ENCODE measurements at places on chromosomes 6 and 20.

- no peak for DNase-seq
These were observed 7.0 kb upstream of the FOXF2 start for GRCh38 chr6:1382331-1382882.

- no peak for DNase-seq
These were observed 20.9 kb upstream of the SMOC2 start for GRCh38 chr6:168420084-168420483.

DNA sequence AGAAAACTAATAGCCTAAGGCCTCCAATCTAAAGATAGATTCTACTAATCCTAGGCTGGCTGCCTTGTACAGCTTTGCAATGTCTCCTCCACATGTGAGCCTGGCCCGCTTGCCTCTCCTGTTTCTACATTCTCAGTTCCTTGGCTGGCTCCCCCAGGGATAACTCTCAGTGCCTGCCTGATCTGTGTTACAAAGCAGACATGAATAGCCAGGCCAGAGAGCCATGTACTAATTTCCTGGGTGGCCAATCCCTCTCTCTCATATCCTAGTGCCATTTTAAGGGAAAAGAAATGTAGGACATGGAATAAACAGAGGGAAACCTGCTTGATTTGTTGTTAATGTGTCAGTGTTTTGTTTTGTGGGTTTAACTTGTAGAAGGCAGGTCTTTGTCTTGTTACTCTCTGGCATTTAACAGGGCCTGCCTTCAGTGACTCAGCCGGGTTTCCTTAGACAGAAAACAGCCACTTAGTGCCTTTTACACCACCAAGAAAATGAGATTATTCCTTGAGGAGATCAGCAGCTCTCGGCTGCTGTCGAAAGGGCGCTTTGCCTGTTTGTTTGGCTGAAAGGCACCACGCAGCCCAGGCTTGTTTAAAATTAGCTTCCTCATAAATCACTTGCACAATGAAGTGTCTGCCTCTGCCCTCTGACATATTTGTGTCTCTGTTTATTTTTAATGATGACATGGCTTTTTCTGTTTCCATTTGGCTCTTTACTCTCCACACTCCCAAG, 702.7 kb downstream of the MAFB start:
- DNase-seq = peak; percentile 56

DNA sequence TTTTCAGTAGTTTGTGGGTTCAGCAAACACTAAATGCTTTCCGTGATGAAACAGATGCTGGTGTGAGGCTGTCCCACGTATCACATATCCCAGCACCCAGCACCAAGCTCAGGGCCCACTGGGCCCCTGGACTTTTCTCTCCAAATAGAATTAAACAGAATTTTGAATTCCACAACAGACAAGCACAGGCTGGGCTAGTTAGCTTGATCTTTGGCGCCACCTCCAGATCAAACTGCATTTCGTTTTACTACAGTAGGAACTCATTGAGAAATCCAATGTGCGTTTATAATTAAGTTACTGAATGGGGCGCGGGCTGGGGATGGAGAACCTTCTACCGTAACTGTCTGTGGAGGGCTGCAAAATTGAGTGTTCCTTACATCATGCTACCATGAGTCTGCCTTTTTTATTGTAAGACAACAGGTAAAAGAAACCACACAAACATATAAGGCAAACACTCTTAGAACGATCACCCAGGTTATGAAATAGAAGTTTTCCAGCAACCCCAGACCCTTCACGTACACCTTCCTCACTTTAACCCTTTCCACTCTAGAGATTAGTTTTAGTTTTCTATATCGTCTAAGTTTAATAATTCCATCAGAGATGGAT, 107.8 kb downstream of the ZFP64 start:
- DNase-seq = peak; percentile 62

- DNase-seq = no peak
These were observed 1.5 kb upstream of the ASF1A start for GRCh38 chr6:118892355-118892991.

GRCh38 chr6:139016337-139017213, 12.0 kb upstream of the ABRACL start:
- DNase-seq = no peak

DNA sequence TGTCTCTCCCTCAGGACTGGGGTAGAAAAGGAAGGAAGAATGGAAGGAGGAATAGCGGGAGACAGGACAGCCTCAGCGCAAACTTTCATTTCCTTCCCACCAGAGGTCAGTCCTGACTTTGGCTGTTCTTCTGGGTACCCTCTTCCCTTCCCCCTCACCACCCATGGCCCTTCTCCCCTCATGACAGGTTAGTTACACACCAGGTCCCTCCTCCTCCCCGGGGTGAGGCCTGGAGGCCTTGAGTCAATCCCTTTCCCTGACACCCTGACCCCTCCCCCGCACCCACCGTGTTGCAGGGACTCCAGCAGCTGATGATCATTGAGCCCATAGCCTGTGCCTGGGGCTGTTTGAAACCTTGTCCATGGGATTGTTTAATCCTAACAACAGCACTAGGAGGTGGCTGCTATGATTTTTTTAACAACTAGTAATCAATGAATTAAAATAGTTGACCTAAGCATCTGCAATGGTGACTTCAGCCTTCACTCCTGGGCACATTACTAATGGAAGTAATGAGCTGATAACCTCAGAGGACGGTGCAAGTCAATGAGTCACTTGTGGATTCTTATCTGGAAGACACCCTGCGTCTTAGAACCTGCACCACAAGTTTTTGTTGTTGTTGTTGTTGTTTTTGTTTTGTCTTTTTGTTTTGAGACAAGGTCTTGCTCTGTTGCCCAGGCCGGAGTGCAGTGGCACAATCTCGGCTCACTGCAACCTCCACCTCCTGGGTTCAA, 46.6 kb upstream of the CCDC167 start:
- no peak for DNase-seq

DNA sequence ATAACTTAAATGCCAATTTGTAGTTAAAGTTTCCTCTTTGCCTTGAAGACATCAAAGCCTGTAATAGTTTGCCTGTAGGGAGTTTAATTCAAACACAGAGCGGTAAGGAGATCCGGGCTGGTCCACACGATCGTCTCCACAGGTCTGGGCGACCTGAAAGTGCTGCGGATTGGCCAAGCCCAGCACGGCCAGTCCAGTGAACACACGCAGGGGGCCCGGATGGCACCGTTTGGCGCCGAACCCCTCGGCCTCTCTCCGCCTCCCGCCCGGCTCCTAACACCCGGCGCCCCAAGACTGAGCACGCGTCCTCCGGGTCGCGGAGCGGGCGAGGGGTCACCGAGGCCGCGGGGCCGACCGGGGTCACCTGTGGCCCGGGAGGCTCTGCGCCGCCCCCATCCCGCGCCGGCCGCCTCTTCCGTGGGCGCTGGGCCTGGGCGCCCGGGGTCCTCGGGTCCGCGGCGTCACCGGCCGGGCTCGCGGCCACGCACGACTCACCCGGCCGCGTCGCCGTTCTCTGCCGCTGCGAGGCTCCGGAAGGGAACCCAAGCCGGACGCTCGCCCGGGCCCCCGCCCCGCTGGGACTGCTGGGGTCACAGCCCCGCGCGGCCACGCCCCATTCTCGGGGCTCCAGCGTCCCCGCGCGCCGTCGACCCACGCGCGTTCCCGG, 481 bp downstream of the SERPINB6 start:
- DNase-seq = no peak

- no peak for DNase-seq
These were observed 6.6 kb downstream of the SLC22A1 start for GRCh38 chr6:160128125-160128683.

- no peak for DNase-seq
These were observed 181.8 kb upstream of the PDE10A start for GRCh38 chr6:165844801-165845364.

DNA sequence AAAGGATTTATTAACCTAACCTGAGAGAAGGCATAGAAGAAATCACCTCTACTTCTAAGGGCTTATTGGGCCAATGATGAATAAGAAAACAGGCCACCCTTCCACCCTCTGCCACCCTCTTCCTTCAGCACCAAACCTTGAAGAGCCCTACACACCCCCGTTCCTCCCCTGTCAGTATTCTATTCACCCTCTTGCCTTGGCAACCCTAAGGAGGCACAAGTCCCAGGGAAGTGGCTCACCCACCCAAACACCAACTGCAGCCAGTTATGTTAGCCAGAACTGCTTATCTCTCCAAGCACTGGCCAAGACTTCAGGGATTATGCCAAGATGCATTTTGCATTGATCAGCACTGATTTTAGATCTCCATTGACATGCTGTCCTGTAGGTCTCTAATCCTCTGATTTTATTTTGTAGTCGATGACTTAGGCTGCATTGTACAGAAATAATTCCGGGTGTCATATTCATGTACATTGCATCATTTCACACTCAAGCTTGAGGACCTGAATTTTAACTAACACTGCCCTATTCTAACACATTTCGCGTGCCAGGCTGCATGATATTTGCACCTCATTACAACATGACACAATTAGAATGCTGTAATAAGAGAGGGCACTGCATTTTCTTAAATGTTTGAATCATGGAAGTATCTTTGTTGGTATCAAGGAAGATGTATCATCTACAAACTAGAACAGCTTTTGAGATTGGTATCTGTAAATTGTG, 15.7 kb downstream of the CNKSR3 start:
- no peak for DNase-seq

DNA sequence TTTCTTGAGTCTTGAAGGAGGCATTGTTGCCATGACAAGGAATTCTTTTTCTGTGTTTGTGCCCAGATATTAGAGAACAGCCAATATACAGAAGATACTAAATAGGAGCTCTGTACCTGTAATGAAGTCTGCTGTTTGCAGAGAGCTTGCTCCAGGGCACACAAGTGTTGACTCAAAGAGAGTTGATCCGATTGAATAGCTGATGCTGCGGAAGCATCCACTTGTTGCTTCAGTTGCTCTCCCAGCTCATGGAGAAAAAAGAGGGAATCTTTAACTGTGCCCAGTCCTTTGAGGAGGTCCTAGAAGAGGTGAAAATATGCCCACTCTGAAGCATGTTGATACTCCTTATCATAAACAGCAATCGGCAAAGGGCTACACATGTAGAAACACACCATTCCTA, 411.4 kb downstream of the ESR1 start:
- DNase-seq = no peak

- DNase-seq = peak; percentile 14
These were observed 122.6 kb upstream of the ID4 start for GRCh38 chr6:19714434-19715166.

DNA sequence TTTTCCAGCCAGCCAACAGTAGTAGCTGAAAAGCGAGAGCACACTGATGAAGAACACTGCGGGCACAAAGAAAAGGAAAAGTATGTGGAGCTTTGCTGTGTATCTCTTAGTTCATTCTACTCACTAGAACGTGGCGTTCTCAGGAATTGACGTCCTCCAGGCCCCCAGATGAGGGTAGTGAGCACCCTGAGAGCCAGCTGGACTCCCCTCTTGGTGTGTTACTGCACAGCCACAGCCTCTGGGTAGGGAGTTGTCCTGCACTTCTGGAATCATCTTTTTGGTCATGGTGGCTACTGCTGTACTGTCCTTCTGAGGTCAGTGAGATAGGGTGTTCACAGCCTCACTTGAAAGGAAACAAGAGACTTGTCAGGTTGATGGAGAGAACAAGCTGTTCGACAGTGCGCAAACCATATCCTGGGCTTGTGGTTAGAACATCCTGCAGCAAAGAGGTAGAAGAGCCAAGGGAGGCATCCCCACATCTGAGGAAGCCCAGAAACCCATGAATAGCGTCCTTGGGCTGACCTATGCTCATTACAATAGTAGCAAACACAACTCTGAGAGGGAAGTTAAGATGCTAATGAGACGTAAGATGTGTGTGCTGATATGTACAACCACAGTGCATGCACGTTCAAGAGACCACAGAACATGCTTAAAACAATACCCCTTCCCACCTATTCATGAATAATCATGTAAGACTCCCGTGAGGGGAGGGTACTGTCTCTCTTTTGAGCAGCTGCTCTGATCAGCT, 14.6 kb upstream of the HLA-F start:
- DNase-seq = no peak

GRCh38 chr20:458776-459175, 3.6 kb downstream of the TBC1D20 start:
- no peak for DNase-seq

DNA sequence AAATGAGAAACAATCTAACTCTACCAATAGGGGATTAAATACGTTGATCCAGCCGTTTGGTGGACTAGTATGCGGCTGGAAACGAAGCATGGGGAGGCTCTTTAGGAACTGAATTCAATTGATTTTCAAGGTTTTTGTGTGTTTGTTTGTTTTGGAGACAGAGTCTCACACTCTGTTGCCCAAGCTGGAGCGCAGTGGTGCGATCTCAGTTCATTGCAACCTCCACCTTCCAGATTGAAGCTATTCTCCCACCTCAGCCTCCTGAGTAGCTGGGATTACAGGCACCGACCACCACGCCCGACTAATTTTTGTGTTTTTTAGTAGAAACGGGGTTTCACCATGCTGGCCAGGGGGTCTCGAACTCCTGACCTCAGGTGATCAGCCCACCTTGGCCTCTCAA, 7.1 kb downstream of the CNPY3 start:
- no peak for DNase-seq

- DNase-seq = no peak
These were observed 45.6 kb downstream of the ARID1B start for GRCh38 chr6:156822747-156823206.

DNA sequence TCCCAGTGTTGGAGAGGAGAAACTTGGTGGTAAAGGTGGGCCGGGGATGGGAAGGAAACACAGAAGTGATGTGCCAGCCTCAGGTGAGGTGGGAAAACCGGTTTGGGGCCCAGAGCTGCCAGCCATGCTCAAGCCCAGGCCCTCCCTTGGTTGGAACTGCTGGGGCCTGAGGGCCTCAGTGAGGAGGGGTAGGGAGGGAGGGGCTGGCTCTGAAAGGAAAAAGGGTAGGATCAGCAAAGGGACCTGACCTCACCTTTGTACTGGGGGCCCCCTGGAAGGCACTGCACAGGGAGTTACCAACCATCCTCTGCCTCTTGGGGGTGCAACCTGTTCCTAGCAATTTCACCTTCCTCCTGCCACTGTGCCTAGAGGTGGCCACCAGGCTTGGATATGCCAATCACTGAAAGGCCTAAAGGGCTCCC, 1.8 kb upstream of the SPEF1 start:
- DNase-seq = peak; percentile 25

GRCh38 chr6:41647061-41647511, 8.8 kb downstream of the MDFI start:
- no peak for DNase-seq
